ENCODE measurements at places on chromosomes 3 and 15.
A peak's percentile ranks its signal among the peaks of the same experiment; 100 is the strongest.

- DNase-seq, result no peak
These were observed 57.9 kb downstream of the ACAP2 start for GRCh38 chr3:195384952-195385351.

DNA sequence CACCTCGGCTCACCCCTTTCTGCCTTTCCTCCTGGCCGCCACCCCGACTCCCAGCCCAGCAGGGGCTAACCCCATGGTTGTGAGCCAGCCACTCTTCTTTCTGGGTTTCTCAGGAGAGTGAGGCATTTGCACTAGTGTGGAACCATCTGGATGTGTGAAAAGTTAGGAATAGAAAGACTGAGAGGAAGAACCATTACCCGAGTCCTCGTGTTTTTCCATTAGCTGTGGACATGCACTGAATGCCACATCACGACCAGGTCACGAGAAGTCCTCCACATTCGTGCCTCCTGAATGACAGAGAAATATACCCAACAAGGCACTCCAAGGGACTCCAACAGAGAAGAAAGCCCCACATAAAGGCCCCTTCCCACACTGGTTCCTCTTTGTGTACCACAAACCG, 18.0 kb upstream of the RAD18 start:
- DNase-seq, result no peak

- no peak for DNase-seq
These were observed 86.0 kb downstream of the DTWD1 start for GRCh38 chr15:49706805-49707204.

DNA sequence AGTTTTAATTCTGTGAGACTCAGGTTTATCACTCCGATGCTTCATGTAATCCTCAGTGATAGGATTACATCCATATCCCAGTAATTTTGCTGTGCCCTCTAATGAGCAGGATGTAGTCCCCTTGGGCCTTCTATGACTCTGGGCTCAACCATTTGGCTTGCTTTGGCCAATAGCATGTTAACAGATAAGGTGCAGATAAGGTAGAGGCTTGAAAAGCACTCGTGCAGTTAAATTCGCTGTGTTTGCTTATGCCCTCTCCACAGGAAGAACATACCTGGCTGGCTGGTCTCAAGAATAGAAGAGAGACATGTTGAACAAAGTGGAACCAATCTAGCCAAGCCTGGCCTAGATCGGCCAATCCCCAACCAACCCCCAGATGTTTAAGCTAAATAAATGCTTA, 20.1 kb downstream of the CCDC13 start:
- no peak for DNase-seq

DNA sequence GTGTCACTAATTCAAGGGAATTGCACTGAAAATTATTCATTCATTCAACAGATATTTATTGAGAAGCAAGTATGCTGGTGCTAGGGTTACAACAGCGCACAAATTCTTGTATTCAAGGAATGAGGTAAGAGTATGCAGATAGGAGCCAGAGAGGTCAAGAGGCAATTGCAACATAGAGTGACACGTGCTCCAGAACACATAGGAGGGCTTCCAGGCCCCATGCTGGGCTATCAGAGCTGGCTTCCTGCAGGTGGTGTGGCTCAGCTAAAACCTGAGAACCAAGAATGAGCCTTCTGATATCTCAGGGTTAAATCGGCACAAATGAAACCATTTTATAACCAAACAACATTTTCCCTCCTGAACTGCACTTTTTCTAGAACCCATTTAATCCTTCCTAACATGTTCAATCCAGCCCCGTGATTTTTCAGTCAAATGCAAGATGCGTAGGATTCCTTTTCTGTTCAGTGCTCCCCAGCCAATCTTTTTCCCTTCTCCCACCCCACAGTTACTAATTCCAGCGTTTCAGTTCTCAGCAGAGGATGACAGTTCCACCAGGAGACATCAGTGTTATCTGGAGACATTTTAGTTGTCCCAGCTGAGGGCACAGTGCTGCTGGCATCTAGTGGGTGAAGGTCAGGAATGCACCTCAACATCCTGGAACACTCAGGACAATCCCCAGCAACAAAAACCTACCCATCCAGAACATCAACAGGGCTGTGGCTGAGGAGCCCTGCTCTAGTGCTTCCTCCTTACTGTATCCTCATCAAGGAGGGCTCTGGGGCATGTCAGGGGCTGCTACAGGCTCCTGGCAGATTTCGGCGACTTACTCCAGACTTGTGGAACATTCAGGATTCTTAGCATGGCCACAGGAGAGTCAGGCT, 13.1 kb downstream of the CCR5AS start:
- peak; percentile 79 for DNase-seq

GRCh38 chr3:16132928-16133327, 41.6 kb upstream of the GALNT15 start:
- no peak for DNase-seq
